Psoas muscle (tissue), 8 donors: ENCODE measurements at places on chromosomes 12 and 14.

GRCh38 chr12:92753976-92754885 is 51.4 kb downstream of the PLEKHG7 start:
- no peak for DNase-seq

DNA sequence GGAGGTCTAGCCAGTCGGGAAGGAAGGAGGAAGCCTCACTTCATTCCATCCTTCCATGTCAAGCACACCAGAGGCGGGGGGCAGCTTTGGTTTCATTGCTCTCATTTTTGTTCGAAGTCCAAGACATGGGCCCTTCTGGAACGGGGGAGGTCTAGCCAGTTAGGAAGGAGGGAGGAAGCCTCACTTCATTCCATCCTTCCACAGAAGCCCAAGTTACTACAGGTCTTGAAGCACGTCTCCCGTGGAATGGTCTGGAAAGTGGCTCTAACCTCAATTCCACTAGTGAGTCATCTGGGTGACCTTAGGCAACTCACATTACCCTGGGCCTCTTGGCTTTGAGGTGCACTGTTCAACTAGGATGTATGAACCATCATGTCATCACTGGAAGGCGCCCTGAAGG is 156.3 kb downstream of the NTF3 start:
- no peak for DNase-seq

DNA sequence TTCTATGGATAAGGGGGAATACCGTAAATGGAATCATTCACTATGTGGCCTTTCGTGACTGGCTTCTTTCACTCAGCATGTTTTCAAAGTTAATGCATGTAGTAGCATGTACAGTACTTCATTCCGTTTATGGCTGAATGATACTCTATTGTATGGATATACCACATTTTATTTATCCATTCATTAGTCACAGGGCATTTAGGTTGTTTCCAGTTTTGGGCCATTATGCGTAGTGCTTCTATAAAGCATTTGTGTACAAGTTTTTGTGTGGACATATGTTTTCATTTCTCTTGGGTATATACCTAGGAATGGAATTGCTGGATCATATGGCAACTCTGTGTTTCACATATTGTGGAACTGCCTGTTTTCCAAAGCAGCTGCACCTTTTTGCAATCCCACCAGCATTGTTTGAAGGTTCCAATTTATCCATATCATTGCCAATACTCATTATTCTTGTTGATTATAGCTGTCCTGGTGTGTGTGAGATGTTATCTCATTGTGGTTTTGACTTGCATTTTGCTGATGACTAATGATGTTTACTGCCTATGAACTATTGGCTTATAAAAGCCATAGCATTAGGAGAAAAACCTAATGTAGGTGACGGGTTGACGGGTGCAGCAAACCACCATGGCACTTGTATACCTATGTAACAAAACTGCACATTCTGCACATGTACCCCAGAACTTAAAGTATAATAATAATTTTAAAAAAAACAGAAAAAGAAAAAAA is 45.5 kb downstream of the ATF7IP start:
- DNase-seq = no peak

GRCh38 chr14:88599761-88600439 is 37.1 kb downstream of the ZC3H14 start:
- no peak for DNase-seq

GRCh38 chr12:21428241-21428640 is 9.2 kb upstream of the PYROXD1 start:
- DNase-seq = no peak

DNA sequence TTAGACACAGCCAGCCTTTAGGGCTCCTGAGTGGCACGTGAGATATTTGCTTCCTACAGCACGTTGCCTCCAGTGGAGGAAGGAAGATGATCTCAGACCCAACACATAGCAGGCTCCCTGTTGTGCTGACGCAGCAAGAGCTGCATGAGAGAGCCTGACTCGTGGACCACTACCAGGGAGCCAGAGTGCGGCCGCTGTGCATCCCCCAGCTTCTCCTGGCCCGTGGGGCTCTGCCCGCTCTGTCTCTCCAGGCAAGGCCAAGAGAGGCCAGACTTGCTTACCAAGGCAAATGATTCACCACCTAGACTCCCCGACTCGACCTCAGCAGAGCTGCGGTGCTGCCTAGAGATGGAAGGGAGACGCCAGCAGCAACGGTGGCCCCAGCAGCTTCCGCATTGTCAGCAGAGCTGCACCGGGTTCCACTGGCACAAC is 37.5 kb downstream of the MAP3K9 start:
- no peak for DNase-seq
